ENCODE measurements at places on chromosomes 12 and 14.

- DNase-seq: no peak
These were observed 117.7 kb downstream of the RFLNA start for GRCh38 chr12:124412646-124413015.

GRCh38 chr12:62606654-62607053 lies 140.0 kb downstream of the MON2 start:
- no peak for DNase-seq

DNA sequence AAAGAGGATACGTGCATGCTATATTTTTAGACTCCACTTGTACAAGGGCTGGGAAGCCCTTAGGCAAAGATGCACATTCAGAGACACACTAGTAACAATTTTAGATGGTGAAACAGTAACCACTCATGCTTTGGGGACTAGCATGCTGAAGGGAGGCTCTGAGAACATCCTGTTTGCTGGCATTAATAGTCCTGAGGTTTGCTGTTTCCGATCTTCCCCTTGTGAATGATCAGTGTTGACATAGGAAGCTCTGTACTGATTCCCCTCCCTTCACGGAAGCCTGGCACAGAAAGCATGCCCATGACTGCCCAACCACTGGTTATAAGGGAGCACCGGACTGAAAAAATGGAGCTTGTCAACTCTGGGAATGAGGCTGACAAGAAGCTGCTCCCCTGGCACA lies 164.6 kb downstream of the GCH1 start:
- DNase-seq: no peak

DNA sequence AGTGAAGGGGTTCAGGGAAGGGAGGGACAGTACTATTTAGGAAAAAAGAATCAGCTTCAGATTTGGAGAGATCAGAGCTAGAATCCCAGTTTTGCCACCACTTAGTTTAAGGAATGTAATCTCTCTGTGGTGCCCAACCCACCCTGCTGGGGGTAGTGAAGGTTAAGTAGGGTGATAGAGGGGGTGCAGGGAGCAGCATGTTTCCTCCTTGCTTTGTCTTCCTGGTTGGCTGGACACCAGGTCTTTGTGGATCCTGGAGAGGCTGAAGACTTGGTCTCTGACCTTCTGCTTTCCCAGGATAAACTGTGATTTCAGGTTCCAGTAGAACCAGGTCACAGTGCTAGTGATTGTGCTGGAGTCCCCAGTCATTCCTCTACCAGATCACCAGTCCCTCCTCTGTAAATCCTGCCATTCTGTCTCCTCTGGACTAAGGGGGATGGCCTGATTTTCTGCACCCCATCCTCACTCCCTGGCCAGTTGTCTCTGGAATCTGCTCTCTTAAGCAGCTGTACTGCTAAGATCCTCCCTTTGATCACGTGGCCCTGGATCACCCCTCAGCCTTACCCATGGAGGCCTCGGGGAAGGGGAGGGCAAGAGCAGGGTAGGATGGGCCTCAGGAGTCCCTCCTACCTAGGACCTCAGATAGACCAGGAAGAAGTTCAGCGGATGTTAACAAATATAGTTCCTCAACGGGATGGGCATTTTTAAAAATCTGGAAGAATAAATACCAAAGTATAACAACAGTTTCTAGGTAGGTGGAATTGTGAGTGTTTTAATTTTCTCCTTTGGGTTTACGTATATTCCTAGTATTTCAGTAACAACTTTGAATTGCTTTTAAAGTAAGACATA lies 3.1 kb downstream of the MAP3K12 start:
- DNase-seq: no peak

DNA sequence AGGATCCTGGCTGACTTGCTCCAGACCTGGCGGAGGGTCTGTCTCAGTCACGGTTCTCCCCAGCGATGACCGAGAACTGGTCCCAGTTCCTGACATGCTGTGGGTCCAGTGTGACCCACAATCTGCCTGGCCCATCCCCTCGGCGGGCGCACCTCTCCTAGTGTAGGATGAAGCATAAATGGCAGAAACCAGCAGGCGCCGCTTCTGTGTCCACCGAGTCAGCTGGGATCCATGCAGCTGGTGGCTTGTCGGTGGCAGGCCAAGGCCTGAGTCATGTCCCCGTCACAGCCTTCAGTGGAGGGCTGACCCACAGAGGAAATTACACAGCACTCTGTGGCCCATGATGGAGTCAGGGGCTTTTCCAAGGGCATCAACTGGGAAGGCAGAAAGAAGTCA lies 38.5 kb downstream of the NFKBIA start:
- DNase-seq: no peak

DNA sequence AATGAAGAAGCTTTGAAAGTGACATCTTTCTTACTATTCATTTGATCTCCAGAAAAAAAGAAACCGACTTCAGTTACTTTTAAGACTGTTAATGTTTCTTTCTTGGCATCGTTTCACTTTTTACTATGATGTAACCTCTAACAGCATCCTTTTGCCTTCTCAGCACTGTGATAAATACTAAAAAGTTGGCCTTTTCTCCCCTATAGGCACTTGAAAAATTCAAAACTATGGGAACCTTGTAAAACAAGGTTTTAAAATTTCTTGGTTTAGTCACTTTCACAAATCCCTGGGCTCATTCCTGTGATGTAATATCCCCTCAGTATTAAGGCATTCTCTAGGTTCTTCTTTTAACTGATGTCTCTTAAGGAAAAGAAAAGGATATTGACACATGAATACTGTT lies 281.8 kb downstream of the EGLN3 start:
- no peak for DNase-seq

- no peak for DNase-seq
These were observed 228.4 kb upstream of the SOX5 start for GRCh38 chr12:24177889-24178288.

DNA sequence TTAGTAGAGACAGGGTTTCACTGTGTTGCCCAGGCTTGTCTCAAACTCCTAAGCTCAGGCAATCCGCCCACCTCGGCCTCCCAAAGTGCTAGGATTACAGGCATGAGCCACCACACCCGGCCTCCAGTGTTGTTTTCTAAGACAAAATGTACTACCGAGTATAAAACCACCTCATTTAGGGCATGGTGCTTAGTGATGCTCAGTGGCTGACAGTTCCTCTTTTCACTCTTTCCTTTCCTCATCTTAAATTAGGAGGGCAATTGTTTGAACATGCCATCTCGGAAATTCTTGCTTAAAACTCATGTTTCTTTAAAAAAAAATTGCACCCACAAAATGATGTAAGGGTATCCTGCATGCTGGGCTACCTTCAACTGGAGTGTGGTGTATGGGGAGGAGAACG lies 89.0 kb downstream of the RFX4 start:
- DNase-seq: no peak

- DNase-seq: no peak
These were observed 196.3 kb downstream of the NPAS3 start for GRCh38 chr14:33134975-33135374.

Measured in HEK293T (cell line).